SJSA1 (cell line): ENCODE measurements at places on chromosomes 13 and 19. TPM values are rescaled to one million over a fixed set of nuclear protein-coding genes. Genes with fewer than 3 reads are reported as not detected.

The ZNF726 gene
- 2.2 and 7.3 TPM in 2 replicates for total RNA-seq

The OR4F17 gene
- not detected in 2 replicates for total RNA-seq

The INAFM1 gene
- total RNA-seq = 2.4 and 2.5 TPM in 2 replicates

The KCNJ14 gene
- total RNA-seq = 0.53 and 0.55 TPM in 2 replicates

The DPY19L3 gene
- 15.3 and 34.0 TPM in 2 replicates for total RNA-seq

The RNF17 gene
- total RNA-seq = not detected in 2 replicates

The TUBB4A gene
- total RNA-seq = not detected in 2 replicates

The OR7A5 gene
- total RNA-seq = not detected in 2 replicates
